ENCODE measurements at places on chromosomes 2 and 18. TPM values are rescaled to one million over a fixed set of nuclear protein-coding genes. Genes with fewer than 3 reads are reported as not detected.

DNA sequence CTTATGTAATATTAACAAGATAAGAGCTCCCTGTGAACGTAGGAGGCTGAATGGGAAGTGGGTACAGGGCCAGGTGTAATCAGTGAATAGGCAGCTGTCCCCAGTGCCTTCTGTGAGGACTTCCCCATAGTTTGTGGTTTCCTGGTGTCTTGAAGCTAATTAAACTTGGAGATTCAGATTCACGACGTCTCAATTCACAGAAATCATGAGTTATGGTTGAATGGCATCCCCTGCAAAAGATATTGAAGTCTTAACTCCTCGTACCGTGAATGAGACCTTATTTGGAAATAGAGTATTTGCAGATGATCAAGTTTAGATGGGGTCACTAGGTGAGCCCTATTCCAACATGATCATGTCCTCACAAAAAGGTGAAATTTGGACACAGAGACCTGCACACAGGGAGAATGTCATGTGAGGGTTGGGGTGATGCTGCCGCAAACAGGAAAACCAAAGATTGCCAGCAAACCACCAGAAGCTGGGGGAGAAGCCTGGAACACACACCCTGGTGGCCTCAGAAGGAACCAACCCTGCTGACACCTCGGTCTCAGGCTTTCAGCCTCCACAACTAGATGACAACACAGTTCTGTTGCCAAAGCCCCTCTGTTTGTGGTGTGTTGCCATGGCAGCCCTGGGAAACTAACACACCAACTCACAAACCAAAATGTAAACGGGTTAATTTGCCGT, 13.2 kb downstream of the ARL4C start:
- no peak for DNase-seq

DNA sequence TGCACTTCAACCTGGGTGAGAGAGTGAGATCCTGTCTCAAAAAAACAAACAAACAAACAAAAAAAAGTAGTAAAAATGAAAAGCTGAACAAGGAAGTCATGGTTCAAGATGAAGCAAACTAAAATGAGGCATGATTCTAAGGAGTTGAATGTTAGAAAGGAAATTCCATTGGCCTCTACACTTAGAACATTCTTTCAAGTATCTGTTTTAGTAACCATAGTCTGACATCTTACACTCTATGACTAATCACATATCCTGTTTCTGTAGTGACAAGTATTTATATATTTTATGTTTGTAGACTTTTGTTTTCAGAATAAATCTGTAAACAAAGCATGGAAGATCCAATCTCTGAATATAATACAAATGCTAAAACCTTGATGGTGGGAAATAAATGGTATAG, 164.1 kb downstream of the KIAA1328 start:
- DNase-seq: peak; percentile 6

DNA sequence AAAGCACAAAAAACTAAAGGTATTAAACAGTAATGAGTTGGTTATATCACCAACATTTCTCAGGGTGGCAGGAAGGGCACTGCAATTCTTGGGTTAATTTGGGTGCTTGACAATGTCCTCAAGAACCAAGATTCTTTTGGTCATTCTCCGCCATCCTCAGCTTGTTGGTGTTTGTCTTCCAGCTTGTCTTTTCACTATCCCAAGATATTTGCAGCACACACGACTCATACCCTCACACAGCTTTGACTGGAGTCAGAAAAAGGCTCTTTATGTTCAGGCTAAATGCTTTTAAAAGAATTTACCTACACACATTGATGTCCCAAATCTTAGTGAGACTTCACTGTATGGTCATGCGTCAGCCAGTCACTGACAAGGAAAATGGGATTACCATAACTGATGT, 12.5 kb downstream of the GREB1L start:
- no peak for DNase-seq

DNA sequence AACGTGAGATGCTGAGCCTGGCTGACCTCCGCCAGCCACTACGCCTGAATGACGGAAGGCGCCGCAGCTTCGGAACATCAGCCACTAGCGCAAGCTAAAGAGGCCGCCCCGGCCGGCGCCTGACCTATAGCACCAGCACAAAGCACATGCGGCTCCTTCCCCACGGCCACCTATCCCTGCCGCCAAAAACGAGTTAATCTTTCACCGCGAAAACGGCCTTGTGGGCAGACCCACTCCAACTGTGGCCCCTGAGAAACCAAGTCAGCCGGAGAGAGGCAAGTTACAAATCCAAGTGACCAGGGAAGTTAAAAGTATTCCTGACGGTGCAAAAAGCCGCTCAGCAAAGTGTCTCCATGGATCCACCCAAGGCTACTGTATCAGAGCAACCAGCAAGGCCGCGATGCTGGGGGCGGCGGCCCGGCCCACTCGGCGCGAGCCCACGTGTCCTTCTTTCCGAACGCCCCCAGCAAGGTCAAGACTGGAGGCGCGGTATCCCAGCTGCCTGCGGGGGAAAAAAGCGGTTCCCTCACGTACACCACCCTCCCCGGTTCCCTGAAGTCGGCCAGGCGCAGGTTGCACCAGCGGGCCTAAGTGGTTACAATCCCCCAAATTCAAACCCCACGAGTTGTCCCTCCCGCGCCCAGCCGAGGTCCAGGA, 575 bp downstream of the HSPD1 start:
- DNase-seq: peak; percentile 40

MOGAT1 gene
- total RNA-seq: not detected

CD302 gene
- total RNA-seq: 23.0 TPM

Data from fibroblast of the aortic adventitia (primary cell).